ENCODE measurements at places on chromosomes 7 and 10.

DNA sequence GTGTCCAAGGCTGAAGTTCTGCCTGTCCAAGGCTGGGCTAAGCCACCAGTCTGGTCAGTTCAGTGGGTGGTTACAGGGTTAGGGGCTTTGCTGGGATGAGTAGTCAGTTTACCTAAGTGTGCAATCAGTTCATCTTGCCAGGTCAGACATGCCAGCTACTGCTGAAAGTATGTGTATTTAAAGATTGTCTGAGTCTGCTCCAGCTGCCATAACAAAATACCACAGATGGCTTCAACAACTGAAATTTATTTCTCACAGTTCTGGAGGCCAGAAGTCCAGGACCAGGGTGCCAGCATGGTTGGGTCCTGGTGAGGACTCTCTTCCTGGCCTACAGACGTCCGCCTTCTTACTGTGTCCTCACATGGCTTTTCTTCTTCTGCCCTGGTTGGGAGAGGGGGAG lies 52.4 kb upstream of the TNS3 start:
- DNase-seq, result no peak

- DNase-seq, result peak; percentile 4
Measured at GRCh38 chr10:59991117-59991516, 84.8 kb upstream of the CCDC6 start.

GRCh38 chr10:121683816-121684215 lies 85.6 kb upstream of the FGFR2 start:
- no peak for DNase-seq

DNA sequence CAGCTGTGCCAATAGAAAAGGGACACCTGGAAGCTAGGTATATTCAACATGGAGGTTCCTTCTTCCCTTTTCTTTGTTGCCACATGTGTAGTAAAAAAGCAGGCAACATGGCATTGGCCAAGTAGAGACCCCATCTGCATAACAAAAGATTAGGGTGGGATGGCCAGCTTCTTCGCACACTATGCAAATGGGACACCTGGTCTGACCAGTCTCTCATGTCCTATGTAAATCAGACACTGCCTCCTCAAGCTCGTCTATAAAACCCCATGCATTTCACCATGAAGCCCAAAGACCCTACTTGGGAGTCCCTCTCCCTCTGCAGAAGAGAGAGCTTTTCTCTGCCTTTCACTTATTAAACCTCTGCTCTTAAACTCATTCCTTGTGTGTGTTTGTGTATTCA lies 53.9 kb downstream of the MYL10 start:
- no peak for DNase-seq

DNA sequence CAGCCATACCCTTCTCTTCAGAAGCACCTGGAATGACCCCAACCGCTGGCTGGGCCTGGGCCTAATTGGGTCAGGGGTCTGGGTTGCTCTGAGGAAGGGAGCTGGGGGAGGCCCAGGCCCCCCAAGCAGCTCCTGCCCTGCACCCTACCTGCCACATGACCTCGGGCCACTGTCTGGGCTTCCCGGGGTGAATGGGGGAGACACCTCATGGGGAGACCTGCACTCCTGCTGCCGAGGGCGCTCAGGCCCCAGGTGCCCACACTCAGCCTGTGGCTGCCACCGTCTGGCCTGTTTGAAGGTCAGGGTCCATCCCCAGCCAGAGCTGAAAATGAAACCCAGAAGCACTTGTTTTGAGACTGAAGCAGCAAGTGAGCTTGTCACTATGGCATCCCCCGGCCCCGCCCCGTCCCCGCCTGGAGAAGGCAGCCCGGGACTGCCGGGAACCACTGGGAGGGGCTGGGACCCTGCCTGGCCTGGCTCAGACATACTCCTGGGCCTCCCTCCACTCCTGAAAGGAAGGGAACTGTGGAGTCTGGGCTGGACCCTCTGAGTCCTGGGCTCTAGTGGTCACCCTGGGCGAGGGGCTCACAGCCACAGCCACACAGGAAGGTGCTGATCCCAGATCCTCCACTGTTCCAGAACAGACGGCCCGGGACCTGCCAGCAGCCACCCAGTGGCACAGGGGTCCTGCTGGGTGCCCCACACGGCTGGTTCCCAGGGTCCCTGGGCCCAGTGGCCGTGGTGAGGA lies 7.4 kb upstream of the MICALL2 start:
- no peak for DNase-seq

- DNase-seq, result peak; percentile 95
Measured at GRCh38 chr7:158818325-158819213, 10.7 kb downstream of the ESYT2 start.

DNA sequence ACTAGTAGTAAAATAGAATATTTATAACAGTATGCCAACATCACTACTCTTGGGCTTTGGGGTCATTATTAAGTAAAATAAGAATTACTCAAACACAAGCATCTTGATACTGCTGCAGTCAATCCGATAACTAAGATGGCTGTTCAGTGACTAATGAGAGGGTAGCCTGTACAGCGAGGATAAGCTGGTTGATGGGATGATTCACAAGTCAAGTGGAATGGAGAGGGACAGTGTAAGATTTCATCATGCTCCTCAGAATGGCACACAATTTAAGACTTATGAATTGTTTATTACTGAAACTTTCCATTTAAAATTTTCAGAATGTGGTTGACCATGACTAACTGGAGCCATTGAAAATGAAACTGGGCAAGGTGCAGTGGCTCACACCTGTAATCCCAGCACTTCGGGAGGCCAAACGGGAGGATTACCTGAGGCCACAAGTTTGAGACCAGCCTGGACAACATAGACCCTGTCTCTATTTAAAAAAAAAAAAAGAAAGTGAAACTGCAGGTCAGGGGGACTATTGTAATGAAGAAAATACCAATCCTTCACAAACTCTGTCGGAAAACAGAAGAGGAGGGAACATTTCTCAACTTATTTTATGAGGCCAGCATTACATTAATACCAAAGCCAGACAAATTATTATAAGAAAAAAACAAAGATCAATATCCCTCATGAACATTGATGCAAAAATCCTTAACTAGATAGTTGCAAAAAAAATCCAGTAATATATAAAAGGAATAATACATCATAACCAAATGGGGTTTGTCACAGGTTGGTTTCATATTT lies 11.2 kb downstream of the AVL9 start:
- peak; percentile 64 for DNase-seq

- no peak for DNase-seq
Measured at GRCh38 chr10:78202386-78202785, 168.7 kb downstream of the RPS24 start.

GRCh38 chr7:48781752-48782151 lies 142.6 kb upstream of the CDC14C start:
- no peak for DNase-seq

DNA sequence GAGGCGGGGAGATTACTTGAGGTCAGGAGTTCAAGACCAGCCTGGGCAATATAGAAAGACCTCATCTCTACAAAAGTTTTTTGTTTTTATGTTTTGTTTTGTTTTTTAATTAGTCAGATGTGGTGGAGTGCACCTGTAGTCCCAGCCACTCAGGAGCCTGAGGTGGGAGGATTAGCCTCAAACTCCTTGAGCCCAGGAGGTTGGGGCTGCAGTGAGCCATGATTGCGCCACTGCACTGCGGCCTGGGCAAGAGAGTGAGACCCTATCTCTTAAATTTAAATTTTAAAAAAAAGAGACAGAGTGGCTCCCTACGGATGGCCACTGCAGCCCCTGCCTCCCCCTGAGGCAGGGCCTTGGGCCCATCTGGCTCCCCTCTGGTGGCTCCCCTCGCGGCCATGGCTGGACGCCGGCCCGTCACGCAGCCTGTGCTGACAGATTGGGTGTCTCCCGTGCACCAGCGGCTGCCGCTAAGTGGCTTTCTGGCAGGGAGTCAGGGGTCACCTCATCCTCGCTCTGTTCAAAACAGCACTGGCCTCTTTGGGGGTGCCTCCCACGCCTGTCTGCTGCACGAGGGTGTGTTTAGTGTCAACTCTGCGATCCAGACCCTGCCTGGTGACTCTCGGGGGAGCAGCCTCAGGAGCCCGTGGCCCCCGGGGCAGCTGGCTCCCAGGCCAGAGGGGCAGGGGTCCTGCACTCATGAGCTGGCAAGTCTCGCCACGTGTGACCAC lies 44.4 kb upstream of the ELN start:
- DNase-seq, result no peak

DNA sequence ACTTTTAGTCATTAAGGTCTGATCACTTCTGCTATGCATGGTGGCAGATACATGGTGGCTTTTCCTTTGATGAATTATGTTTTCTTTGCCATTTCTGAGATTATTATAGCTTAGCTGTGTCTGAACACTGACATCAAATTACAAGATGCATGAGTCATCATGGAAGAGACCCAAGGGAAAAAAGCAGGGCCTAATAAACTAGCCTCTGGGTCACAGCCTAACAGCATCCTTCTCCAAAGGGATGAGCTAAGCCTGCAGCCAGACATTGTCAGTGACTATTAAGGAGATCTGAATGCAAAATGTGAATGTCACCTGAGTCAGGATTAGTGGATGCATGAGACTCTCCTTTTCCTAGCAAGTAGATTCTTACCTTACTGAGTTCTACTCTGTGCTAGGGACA lies 19.1 kb upstream of the OGDHL start:
- DNase-seq, result no peak

GRCh38 chr10:11921800-11922392 lies 98.7 kb downstream of the PROSER2 start:
- DNase-seq, result no peak

DNA sequence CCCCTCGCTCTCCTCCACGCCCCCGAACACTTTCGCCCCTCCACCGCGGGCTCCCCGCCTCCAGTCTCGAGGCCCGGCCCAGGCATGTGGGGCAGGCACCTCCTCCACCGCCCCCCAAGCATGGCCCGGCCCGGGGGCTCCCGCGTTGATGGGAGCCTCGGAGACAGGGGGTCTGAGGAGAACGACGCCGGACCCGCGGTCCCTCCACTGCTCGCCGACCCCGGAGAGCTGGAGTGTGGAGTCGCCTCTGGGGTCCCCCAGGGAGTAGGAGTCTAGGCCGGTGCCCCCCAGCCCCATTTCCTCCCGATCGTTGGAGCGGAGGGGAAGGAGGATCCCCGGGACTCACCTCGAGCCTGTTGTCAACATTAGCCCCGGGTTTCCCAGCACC lies 206 bp downstream of the UPF2 start:
- DNase-seq, result peak; percentile 24

DNA sequence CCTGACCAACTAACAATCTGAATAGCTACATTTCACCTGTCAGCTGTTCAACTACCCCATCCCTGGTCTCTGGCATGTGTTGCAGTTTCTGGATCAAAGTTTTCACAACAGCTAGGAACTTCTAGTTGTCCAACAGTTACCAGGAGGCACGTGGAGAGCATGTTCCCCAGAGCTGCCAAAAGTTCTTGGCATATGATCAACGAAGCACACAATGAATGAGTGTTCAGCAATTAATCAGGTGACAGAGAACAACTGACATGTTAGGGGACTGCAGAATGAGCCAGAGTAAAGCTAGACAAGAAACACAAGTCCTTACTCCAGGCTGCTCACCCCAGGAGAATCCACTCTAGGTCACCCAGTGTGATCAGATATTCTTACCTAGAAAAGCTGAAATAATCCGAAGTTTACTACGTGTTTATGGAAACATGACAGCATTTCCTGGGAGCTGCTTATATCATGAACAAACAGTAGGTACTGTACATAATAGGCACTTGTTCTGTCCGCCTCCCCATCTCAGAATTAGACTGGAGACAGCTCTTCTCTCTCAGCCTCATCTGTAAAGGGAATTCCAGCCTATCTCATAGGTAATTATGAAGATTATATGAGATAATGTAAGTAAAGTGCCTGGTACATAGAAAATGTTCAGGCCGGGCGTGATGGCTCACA lies 50.6 kb downstream of the ZNF438 start:
- no peak for DNase-seq

GRCh38 chr10:34297541-34298345 lies 517.4 kb downstream of the PARD3 start:
- no peak for DNase-seq

- peak; percentile 31 for DNase-seq
Measured at GRCh38 chr10:97759158-97759887, 12.5 kb downstream of the SFRP5 start.

GRCh38 chr7:127733986-127734385 lies 82.0 kb downstream of the SND1 start:
- DNase-seq, result no peak

DNA sequence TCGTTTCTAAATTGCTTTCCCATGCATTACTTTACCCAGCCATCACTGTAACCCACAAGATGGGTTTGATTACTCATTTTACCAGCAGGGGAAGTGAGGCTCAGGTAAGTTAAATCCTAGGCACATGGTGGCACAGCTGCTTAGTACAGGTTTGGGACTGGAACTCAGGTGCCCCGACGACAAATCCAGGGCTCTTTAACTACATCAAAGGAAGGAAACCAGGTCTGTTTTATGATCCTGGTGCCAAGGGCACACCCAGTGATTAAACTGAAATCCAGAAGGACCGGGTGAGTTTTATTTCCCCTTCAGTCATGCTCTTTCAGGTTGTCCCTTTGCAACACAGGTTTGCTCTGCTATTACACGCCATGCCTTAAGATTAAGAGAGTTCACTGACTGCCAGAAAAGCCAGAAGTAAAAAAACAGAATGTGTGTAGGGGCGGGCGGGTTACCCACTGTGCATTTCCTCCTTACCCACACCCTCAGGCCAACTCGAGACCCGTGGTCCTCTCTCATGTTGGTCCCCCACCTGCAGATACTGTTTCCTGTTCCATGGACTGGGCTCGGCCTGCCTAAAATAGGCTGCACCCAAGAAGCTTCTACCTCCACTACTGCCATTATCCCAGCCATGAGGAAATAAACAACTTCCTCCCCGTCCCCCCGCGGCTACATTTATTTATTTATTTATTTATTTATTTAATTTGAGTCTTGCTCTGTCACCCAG lies 55.1 kb upstream of the KDM7A start:
- no peak for DNase-seq

DNA sequence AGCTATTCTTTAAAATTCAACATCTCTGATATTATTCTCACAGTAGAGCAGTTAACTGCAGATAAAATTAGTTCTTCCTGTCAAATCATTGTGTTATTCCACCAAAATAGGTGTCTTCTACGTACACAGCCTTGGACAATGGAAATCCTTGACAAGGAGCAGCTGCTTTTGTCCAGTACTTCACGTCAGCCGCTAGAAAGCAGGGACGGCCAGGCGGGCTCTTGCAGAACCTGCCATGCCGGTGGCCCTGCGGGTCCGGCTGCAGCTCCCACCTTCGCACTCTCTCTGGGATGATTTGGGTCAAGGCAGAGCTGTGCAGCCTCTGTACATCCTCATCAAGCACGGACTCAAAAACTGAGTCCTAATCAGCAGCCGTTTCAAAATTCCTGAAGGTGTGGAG lies 2.2 kb upstream of the FOXI2 start:
- DNase-seq, result no peak

All from inflammatory macrophage treated with lipopolysaccharide for 1 hour (primary cell).